Fibroblast of skin of back (primary cell): ENCODE measurements at places on chromosomes 6 and 20.
A peak's percentile ranks its signal among the peaks of the same experiment; 100 is the strongest.

DNA sequence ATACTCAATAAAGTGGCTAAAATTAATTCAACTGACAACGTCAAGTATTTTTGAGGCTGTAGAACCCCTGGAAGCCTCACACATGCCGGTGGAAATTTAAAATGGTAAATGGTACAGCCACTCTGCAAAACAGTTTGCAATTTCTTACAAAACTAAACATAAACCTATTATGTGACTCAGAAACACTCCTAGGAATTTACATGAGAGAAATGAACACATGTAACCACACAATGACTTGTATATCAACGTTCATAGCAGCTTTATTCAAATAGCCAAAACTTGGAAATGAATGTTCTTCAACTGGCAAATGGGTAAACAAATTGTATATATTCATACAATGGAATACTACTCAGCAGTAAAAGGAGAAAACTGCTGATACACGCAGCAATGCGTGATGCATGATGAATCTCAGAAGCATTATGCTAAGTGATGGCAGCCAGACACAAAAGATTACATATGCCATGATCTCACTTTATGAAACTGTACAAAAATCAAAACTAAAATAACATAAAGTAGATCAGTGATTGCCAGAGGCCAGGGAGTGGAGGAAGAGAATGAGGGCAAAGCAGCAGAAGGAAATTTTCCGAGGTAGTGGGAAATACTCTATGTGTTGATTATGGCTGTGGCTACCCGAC is 112.5 kb downstream of the FAM50B start:
- peak; percentile 44 for DNase-seq

DNA sequence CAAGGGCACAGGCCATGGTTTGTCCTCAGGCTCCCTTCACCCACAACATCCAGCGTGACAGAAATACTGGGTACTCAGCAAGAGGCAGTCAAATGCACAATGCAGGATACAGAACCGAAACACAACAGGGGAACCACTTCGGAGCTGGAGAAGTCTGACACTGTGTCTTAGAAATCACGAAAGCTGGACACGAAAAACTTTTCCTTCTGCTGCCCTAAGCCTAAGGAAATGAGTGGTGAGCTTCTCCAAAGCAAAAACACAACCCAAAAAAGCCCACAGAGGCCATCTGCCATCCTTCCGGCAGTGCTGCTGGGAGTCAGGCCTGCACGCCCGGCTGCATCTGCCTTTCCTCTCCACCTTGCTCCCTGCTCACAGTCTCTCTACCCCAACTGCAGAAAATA is 106.3 kb downstream of the SLC23A2 start:
- DNase-seq, result no peak

DNA sequence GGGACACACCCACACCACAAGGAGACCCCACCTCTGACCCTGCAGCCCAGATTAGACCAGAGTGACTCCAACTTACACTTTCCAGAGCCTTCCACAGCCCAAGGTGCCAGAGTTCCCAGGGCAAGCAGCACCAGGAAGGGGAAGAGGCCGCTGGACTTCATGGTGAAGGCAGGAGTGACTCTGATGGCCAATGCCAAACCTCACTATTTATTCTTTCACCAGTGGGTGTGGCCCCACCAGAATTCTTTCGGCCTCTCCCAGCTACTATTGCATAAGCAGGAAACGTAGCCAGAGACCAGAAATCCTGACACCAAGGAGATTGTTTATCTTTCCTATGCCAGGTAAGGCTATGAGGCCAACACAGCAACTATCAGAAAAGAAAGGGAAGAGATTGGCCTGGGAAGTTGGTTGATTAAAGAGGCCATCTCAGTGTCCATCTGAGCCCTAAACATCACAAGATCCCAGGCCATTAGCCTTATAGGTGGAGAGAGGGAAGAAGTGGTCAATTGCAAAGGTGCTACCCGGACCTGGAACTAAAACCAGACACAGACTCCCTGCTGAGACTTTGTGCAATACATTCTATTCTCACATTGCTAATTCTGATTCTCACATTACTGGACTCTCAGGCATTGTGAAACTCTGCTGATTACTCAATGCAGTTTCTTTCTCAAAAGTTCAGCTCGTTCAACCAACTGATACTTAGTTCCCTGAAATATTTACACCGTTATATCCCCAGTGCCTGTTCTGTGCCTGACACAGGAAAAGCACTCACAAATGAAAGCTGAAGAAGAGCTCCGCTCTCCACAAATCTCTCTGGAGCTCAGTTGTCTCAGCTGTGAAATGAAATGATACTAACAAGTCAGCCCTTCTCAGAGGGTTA is at the start of gene SLPI:
TSS of gene SLPI (minus strand) at position 182 of the 880 bp plus-strand sequence. CDS start at position 161, 21 bp downstream.
- no peak for DNase-seq

- DNase-seq, result peak; percentile 40
Observed at GRCh38 chr20:3218307-3218988, 9.2 kb downstream of the ITPA start.

- DNase-seq, result no peak
Observed at GRCh38 chr6:51842061-51842803, 245.2 kb downstream of the PKHD1 start.
